ENCODE measurements at places on chromosomes 6 and 20.
A peak's percentile ranks its signal among the peaks of the same experiment; 100 is the strongest.

GRCh38 chr20:48828734-48829460 is 1.1 kb upstream of the PREX1 start:
- no peaks in the 10 kb centered on the region for H3K36me3 ChIP-seq
- peak overlapping the region; percentile 86 for H3K27ac ChIP-seq
- no peak for DNase-seq

DNA sequence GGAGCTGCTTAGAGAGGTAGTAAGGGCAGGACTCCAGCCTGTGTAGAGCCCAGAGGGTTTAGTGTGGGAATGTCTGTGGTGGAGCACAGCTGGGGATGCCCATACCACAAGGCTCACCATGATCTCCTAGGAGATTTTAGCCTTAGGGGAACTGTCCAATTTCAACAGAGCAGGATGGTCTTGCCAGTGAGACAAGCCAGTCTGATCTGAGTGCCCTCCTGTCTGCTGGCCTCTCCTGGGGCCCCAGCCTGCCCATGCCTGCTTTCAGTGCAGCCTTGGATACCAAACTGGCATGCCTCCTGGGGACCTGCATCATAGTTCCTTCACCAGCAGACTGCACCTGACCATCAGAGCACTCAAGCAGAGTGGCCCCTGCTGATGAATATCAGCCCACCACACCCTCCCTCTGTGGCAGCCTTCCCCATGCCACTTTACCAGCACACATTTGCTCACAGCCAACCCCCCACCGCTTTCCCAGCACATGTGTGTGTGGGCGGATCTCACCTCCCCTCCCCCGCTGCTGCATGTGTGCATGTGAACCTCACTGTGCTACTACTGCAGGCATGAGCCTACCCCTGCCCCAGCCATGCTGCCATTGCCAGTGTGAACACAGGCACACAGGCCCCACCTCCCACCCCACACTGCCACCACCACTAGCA is 7.9 kb upstream of the TREM1 start:
- peaks cover 49% of the 10 kb centered on the region for H3K4me1 ChIP-seq
- H3K27ac ChIP-seq, result no peak overlapping the region
- H3K27me3 ChIP-seq, result no peaks in the 10 kb centered on the region
- no peak overlapping the region for H3K4me3 ChIP-seq

DNA sequence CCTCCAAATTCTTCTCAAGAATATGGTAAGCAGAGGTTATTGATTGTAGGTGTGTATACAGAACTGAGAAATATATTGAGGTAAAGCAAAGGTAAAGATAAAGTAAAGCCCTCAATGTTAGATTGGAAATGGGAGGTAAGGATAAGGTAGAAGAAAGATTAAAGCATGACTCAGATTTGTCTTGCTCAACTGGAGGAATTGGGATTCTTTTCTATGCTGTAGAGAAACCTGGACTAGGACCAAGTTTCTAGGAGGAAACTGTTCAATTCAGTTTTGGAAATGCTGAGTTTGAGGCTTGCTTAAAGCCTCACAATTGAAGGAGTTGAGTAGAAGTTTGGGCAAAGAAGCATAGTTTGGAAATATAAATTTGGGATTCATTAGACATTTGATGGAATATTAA is 634.0 kb upstream of the PTCHD4 start:
- H3K27me3 ChIP-seq, result no peaks in the 10 kb centered on the region
- no peak overlapping the region for H3K27ac ChIP-seq
- H3K4me1 ChIP-seq, result no peaks in the 10 kb centered on the region
- no peak overlapping the region for H3K4me3 ChIP-seq
- H3K36me3 ChIP-seq, result no peaks in the 10 kb centered on the region
- DNase-seq, result no peak

DNA sequence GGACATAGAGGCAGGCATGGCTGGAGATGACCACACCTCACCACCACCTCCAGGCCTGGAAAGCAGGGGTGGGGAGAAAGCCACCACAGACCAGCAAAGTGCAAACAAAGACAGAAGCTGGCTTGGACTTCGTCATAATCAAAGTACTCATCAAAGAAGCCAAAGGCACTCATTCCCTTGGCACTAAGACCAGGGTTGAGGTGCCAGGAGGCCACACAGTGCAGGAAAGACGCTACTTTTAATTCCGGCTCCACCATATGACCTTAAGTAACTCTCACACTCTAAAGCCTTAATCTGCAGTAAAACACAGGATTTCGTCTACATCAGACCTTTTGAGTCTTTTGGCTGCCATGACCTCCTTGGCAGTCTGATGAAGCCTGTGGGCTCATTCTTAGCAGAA is 123.1 kb downstream of the HIVEP2 start:
- peaks cover 12% of the 10 kb centered on the region for H3K36me3 ChIP-seq
- no peak for DNase-seq
- H3K4me3 ChIP-seq, result no peak overlapping the region
- peak overlapping the region; percentile 86 for H3K27ac ChIP-seq

DNA sequence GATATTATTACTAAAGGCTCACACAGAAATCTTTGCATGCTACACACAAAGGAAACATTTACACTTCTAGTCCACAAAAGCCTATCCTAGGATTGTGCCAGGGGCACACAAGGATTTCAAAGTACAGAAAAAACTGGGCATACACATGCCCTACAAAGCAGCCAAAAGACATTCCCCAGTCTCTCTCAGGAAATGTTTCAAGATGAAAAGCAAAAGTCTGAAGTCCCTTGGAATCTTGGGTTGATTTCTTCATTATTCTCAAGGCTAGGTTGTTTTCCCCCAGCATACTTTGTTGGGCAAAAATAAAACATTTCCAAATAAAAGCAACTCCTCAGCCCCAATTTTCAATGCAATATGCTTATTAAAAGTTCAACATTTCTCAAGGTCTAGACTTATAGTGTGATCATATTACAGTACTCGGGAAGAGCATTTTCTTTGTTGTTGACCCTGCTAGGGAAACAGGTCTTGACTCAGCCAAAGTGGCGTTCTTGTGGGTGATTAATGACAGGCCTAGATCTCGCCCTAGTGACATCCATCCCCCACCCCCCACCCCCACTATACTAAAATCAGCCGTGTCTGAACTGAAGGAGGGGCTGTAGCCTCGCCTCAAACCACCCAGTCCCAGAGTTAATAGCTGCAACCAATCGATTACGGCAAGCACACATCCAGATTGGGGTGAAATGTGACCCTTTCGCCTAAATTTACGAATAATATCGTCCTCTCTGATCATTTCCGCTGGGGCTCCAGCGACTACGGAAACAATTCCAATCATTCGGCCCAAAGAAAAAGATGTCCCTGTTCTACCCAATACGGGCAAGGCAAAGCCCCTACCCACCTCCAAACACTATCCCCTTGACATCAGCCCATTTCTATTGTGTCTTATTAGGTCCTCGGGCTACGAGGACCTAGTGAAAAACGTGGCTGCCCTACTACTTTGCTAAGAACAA is 1.4 kb downstream of the AKIRIN2 start:
- peak overlapping the region; percentile 96 for H3K4me3 ChIP-seq
- DNase-seq, result no peak
- H3K36me3 ChIP-seq, result peaks cover 15% of the 10 kb centered on the region
- peak overlapping the region; percentile 97 for H3K27ac ChIP-seq
- peaks cover 33% of the 10 kb centered on the region for H3K4me1 ChIP-seq
- H3K27me3 ChIP-seq, result no peaks in the 10 kb centered on the region

- no peaks in the 10 kb centered on the region for H3K27me3 ChIP-seq
- no peaks in the 10 kb centered on the region for H3K4me1 ChIP-seq
- no peak overlapping the region for H3K4me3 ChIP-seq
- H3K36me3 ChIP-seq, result no peaks in the 10 kb centered on the region
- no peak overlapping the region for H3K27ac ChIP-seq
Measured at GRCh38 chr6:84639396-84639795, 125.0 kb downstream of the TBX18 start.

DNA sequence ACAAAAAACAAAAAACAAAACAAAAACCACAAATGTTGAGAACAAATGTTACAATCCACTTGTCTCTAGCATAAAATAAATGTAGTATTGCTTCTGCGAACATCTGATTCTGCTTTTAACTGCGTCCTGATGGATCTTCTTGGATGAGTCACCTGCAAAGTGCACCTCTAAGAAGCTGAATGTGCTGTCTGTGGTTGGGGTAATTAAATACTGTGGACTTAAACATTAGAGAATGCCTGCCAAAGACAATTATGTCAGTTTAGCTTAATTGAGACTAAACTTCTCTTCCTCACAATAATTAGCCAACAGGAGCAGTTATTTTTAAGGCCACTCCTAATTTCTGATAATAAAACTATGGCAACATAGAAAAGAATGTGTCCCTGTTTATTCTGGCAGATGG is 253.4 kb downstream of the PHACTR1 start:
- no peak for DNase-seq
- H3K4me3 ChIP-seq, result no peak overlapping the region
- no peaks in the 10 kb centered on the region for H3K36me3 ChIP-seq
- H3K4me1 ChIP-seq, result no peaks in the 10 kb centered on the region

DNA sequence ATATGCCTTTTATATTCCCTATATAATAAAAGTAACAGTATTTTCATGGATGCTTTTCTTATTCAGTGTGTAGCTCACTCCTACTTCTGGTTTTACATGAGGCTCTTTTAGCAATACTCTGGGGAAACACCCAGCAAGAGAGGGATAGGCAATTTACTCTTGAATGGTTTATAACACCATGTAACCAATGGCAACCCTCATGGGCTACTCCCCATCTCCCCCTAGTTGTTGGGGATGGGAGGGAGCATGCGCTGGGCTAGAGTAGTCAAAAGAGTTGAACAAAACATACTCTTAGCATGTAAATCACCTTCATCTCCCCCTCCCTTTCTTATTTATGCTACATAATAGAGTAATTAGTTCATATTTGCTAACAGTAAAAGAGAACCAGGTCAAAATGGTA is 140.1 kb upstream of the LRFN2 start:
- H3K4me3 ChIP-seq, result no peak overlapping the region
- no peak overlapping the region for H3K27ac ChIP-seq
- peaks cover under 1% of the 10 kb centered on the region for H3K4me1 ChIP-seq
- no peak for DNase-seq
- no peaks in the 10 kb centered on the region for H3K36me3 ChIP-seq

- H3K4me1 ChIP-seq, result peaks cover 10% of the 10 kb centered on the region
- H3K27ac ChIP-seq, result no peak overlapping the region
- no peak for DNase-seq
- no peak overlapping the region for H3K4me3 ChIP-seq
- no peaks in the 10 kb centered on the region for H3K36me3 ChIP-seq
Measured at GRCh38 chr6:12208190-12208589, 82.0 kb upstream of the EDN1 start.

DNA sequence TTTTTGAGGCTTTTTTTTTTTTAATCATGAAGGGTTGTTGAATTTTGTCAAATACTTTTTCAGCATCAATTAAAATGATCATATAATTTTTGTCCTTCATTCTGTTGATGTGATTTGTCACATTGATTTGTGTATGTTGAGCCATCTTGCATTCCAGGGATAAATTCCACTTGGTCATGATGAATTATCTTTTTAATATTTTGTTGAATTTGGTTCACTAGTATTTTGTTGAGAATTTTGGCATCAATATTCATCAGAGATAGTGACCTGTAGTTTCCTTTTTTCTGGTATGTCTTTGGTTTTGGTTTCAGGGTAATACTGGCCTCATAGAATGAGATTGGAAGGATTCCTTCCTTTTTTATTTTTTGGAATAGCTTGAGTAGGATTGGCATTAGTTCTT is 221.9 kb upstream of the ZNF217 start:
- no peaks in the 10 kb centered on the region for H3K27me3 ChIP-seq
- no peak overlapping the region for H3K27ac ChIP-seq
- no peak overlapping the region for H3K4me3 ChIP-seq
- H3K36me3 ChIP-seq, result peaks cover 4% of the 10 kb centered on the region
- no peaks in the 10 kb centered on the region for H3K4me1 ChIP-seq

GRCh38 chr6:105936972-105937371 is 149.2 kb upstream of the PRDM1 start:
- no peaks in the 10 kb centered on the region for H3K4me1 ChIP-seq
- no peak overlapping the region for H3K27ac ChIP-seq
- DNase-seq, result no peak

Data from stimulated activated naive B cell treated with anti-CD40 and anti-IgM and Interleukin-4, amounts not matched to agents 10 μg/mL and 1 μg/mL and 100 μg/mL, for 72 hours (primary cell).